ENCODE measurements at places on chromosomes 7 and 10.

DNA sequence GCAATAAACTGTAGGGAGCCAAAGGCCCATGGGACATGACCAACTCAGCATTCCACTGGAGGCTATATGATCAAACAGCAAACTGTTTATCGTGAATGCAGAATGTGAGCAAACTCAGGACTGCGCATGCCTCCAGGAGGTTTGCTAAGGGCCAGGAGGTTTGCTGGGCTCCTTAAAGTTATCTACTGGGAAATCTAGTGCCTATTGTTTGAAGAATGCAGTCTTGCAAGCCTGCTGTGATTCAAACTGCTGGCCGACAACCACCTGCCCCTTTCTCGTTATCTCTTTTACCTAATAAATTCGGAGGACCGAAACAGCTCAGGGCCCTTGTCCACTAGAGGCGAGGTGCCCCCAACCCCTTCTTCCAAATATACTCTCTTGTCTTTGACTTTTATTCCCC is 404.1 kb downstream of the KCNMA1 start:
- DNase-seq = no peak

DNA sequence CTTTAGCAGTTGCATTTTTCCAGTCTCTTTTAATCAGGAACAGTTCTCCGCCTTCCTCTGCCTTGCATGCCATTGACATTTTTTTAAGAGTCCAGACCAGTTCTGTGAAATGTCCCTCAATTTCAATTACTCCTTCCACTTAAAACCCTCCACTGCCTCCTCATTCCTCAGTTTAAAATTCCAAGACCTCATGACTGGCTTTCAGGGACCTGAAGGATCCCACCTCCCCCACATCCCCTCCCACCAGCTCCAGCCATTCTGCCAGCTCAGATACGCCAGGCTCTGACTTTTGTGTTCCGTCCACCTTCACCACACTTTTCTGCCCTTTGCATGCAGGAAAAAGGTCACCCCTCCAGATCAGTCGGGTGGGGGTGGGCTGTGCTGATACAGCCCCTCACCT is 8.7 kb downstream of the TNRC18 start:
- no peak for DNase-seq

DNA sequence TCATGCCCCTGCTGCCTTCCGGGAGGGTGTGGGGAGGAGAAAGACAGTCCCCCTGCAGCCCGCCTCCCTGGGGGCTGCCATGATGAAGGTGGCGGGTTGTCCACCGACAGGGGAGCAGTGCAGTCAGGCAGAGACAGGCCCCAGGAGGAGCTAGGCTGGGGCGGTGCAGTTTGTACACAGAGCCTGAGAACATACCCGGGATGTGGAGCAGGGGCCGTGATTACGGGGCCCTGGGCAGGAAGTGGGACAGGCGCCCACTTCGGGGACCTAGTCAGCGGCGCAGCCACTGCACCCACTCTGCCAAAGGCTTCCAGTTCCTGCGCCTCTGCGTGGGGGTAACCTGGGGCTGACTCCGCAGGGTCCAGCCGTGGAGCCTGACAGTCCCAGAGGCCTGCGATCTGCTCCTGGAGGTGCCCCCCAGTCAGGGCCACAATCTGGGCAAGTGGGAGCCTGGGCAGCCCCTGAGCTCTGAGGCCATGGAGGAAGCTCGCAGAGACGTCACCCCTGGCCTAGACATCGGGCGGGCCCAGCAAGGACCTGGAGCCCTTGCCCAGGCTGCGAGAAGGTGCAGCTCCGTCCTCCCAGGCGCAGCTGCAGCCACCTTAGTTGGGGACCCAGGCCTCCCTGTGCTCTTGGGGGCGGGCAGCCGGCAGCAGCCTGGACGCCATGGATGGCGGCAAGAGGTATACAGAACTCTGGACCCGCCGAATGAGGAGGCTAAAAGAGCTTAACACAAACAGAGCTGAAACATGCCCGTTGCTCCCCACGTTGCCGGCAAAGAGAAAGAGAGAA is 1356.8 kb downstream of the XPNPEP1 start:
- no peak for DNase-seq

- DNase-seq = no peak
These were observed 9.6 kb upstream of the KIF5B start for GRCh38 chr10:32065856-32066255.

- DNase-seq = no peak
These were observed 297.9 kb downstream of the DGKB start for GRCh38 chr7:14604606-14605005.

DNA sequence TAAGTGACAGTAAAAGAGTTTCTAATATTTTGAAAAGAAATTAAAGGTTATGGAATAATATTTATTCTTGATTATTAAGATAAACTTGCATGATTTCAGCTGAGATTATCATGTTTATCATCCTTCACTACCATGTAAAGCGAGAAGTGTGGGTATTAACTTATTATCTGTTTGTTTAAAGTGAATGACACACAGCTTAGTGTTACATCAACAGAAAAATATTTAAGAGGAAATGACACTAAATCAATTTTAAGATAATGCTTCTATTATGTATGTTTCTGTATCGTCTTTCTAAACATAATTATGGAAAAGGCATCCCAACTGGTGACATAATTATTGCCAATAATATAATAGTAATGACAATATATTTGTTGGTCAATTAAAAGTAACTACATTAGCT is 213.1 kb downstream of the PCDH15 start:
- no peak for DNase-seq

DNA sequence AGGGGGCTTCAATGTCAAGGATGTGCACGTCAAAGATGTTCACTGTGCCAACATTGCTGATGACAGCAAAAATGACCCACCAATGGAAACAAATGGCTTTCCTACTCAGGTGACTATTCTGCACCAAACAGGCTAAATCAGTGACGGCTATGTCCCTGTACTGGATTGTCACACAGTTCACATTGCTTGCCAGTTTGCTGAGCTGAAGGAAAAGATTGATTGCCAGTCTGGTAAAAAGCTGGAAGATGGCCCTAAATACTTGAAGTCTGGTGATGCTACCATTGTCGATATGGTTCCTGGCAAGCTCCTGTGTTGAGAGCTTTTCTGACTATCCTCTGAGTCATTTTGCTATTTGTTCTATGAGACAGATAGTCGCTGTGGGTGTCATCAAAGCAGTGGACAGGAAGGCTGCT is 202.2 kb upstream of the ETV1 start:
- DNase-seq = no peak

- no peak for DNase-seq
These were observed 166.5 kb upstream of the COL1A2 start for GRCh38 chr7:94228223-94228622.

DNA sequence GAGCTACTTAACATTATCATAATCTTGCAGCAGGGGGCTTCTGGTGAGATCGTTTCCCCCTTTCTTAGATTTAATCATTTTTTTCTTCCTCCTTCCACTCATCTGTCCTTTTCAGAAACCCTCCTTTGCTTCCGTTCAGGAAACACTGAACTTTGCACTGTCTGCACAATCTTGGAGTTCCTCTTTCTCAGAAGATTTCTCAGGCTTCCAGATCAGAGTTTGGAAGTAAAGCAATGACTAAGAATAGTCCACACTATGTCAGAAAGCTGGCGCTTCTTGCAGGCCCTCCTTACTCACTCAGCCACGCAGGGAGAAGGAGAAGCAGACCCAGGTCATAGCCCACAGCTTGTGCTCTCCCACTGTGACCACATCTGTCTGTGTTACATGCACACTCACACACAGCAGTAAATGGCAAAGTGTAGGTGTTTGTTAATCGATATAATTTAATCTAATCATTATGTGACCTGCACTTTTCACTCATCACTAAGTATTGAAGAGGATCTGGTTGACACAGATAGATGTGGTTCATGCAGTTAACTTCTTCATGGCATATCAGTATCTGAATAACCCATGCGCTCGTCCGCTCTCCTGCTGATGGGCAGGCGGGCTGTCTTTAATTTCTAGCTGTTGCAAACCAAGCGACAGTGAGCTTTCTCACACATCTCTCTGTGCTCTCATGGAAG is 30.2 kb downstream of the ALOX5 start:
- no peak for DNase-seq

DNA sequence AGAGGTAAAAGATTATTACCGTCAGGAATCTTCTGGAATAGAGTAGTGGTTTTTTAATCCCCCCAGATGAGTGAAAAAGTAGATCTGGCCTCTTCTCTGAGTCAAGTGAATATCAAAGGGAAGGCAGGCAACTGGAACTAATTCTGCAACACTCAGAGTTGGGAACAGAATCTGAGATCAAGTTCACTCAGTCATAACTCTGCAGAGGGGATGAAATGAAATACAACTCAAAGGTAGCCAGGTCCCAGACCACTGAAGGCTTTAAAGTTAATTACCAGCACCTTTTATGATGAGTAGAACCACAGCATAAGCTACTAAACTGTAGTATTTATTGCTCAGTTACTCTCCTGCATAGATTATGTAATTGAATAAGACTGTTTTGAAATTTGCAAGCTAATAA is 455.6 kb upstream of the AKR1E2 start:
- DNase-seq = no peak

DNA sequence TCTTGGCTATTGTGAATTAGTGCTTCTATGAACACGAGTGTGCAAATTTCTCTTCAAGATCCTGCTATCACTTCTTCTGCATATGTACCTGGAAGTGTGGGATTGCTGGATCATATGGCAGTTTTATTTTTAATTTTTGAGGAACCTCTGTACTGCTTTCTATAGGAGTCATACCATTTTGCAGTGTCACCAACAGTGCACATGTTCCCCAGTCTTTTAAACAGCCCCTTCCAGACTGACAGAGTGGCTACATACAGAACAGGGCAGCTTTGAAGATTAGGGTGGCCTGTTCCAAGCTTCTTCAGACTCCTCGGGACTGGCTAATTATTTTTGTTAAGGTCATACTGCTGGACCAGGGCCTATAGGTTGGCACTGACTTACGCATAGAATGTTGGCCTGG is 82.9 kb downstream of the AUTS2 start:
- no peak for DNase-seq

DNA sequence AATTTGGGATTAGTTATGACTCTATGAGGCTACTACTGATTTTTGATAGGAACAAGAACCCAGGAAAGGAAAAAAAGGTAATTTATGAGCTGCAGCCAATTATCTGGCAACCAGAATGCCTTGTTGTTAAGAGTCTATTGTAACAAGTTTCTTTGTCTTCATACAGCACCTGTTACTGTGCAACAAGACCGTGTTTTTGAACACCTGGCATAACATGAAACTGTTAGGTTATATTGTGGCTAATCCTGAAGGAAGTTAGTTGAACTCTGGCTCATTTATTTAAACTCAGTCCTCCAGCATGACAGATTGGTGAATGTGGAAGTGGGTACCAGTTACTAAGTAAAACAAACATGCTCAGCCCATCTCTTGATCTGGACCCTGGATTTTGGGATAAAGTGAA is 33.0 kb downstream of the RALA start:
- no peak for DNase-seq

DNA sequence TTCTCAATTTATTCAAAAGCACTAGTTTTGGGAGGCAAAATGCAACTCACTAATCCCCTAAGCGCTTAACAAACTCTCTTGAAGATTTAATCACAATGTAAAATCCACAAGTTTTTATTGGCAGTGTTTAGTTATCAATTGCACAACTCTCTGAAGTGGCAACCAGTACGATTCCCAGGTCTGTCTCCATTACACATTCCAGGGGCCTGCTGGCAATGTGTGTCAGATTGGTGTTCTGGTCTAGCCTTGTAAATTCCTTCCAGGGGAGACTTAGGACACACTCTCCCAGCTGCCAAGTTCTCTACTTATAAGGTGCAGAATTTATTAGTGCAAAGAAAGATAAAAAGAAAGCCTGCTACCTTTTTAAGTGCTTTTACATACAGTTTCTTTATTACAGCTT is 164.7 kb upstream of the HPS1 start:
- DNase-seq = peak; percentile 34

DNA sequence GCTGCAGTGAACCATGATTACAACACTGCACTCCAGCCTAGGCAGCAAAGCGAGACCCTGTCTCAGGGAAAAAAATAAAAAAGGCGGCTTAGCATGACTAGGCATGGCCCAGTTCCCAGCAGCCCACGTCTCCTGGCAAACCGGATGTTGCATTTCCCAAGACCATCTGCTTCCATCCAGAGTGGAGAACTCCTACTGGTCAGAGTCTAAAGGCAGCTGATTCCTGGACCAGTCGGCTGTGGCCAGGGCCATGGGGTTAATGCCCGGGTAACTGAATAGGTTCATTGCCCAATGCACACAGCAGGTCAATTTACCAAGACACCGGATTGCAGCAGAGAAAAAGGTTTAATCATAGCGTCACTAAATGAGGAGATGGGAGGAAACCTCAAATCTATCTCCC is 133.1 kb downstream of the MYL10 start:
- no peak for DNase-seq
